ENCODE measurements at places on chromosomes 3 and 15.

DNA sequence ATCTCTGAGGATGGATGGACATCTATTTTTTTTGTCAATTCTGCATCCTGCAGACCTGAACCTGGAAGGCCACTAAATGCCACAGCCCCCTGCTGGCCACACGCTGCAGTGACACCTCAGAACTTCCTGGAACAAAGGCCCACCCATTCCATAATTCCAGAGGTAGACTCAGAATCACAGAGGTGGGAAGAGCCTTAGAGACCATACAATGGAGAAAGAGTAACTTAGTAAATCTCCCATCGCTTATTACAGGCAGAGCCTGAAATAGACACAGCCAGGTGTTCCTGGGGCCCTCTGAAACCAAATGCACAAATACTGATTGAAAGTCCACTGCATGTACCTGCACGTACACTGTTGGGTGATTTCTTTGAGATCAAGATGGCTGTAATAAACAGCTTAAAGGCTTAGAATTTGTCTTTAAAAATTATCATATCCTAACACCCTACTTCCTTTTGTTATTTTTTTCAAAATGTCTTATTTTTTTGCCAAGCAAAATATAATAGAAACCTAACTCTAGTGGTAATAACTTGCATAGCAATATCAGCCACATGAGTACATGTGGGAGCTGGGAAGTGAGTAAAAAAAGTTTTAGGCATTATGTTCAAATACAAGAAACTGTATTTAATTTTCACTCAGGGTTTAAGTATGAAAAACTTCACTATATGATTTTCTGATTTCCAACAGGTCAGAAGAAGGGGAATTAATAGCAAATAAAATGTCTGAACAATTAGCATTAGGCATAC lies 62.7 kb downstream of the EOMES start:
- peak; percentile 54 for DNase-seq

DNA sequence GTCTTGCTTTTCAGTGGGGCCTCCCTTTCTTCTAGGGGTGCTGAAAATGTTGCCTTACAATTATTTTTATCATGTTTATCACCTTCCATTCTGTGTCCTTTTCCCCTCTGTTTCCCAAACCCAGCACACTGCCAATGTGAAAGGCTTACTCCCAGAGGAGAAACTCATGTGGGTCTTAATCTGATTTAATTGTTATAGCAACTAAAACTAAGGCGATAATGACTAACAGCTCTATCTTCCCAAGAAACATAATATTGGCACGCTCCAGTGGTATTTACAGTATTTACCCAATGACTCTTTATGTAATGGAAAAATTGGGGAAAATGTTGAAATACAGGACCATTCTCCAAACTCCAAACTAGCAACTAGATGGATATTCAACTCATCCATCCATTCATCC lies 58.4 kb downstream of the MESD start:
- DNase-seq: no peak

DNA sequence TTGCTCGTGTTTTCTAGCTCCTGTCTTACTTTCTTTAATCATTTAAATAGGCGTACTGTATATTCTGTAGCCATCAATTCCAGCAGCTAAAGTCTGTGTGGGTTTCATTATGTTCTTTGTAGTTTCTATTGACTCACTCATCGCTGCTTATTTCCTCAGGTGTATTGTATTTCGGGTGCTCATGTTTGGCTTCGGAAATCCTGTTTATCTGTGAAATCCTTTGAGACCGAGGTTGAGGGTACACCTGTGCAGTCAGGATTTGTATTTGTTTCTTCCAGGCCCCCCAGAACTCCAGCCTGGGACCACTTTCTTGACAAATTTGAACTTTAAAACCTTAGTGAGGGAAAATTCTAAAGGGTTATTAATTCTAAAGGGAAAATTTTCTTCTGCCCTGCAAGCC lies 2.0 kb upstream of the PAK2 start:
- DNase-seq: no peak

DNA sequence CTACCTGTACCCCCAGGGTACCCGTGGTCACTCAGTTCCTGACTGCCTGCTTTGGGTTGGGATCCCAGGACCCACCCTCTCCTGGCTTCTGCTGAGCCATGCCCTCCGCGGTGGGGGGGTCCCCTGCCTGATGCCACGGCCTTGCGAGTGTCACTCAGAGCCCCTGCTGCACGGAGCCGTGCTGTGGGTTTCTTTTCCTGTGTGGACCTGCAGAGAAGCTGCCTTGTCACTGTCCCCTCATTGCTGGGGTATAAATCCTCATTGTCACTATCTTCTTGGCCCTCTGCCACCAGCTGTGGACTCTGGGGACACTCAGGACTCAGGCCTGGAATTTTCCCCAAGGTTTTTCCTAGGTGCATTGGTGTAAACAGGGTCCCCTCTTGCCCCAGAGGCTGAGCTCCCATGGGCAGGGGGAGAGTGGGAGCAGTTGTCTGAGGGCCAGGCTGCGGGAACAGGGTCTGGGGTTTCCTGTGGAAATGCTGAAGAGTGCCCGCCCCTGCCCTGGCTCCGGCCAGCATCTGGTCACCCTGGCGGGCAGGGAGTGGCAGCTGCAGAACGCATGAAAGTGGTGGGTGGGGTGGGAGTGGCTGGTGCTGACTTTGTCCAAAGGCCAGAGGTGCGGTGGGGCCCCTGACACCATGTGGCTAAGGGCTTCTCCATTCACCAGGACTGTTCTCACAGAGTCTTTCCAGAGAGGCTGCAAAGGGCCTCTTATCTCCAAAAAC lies 191.7 kb downstream of the GOLGA6L6 start:
- no peak for DNase-seq

GRCh38 chr3:45548681-45549075 lies 45.9 kb upstream of the LIMD1 start:
- no peak for DNase-seq

- no peak for DNase-seq
These were observed 87.7 kb upstream of the DCLK3 start for GRCh38 chr3:36852071-36852470.

- DNase-seq: no peak
These were observed 35.2 kb downstream of the TSC22D2 start for GRCh38 chr3:150443331-150443741.

DNA sequence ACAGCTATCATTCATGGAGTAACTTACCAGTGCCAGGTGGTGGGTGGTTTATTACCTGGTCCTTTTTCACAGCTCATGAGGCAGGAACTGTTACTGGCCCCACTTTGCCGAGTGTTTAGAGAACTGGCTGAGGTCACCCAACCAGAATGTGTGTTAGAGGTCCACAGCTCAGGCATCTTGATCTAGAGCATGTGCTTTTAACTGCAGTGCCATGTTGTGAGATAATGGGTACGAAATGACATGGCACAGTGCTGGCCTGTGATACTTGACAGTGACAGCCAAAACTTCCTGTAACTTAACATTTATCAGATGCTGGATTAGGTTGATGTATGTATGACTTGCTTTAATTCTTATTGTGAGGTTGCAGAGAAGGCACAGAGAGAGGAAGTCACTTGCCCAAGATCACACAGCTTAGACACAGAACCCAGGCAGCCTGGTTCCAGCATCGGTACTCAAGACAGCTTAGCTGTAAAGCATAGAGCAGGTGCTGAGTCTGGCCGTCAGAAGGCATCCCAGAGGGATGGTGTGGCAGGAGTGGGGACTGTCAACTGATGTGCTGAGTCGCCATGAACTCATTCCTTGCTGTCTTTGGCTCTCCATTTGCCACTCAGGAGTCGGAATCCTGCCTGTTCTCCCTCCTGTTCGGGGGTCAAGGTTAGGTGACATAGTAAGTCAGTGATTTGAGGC lies 9.6 kb downstream of the MCM2 start:
- no peak for DNase-seq

GRCh38 chr3:172268425-172268824 lies 179.8 kb downstream of the GHSR start:
- no peak for DNase-seq

DNA sequence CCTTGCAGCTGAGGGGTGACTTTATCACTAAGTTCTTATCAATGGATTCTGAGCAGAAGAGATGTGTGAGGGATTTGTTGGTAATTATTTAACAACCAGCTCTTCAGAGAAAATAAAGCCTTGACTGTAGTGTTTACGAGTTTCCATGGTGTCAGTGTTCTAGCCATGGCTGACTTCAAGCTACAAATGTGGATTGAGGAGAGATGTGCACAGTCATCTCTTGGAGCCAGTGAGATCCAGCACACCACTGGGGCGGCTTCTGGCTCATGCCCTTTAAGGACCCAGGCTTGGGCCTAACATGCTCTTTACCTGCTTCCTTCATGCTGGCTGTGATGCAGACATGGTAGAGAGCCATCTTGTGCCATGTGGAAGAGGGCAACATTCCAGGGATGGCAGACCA lies 145.6 kb upstream of the MRPS22 start:
- DNase-seq: no peak
